WTC11 (cell line): ENCODE measurements at places on chromosomes 16 and 17. TPM values are rescaled to one million over a fixed set of nuclear protein-coding genes. Genes with fewer than 3 reads are reported as not detected.
A peak's percentile ranks its signal among the peaks of the same experiment; 100 is the strongest.

SLFN12 gene
- 12.2 to 12.7 TPM (median 12.4 TPM) in 3 replicates for total RNA-seq

GRCh38 chr17:30519166-30519565 is 42.0 kb downstream of the GOSR1 start:
- no peaks in the 10 kb centered on the region for H3K27me3 ChIP-seq
- H3K4me3 ChIP-seq = no peak overlapping the region
- H3K36me3 ChIP-seq = peaks cover 41% of the 10 kb centered on the region
- DNase-seq = no peak
- H3K4me1 ChIP-seq = no peaks in the 10 kb centered on the region
- H3K27ac ChIP-seq = no peak overlapping the region

DNA sequence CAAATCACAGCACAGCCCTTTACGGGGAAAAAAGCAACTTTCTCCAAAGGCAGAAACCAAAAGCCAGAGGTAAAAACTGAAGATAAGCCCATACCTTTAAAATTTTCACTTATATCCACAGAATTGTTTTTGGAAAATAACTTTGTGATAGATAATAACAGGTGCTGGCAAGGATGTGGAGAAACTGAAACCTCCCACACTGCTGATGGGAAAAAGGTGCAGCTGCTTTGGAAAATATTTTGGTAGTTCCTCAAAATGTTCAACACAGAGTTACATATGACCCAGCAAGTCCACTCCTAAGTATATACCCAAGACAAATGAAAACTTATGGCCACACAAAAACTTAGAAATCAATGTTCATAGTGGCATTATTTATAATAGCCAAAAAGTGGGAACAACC is 12.2 kb downstream of the EFTUD2 start:
- no peak overlapping the region for H3K27ac ChIP-seq
- no peaks in the 10 kb centered on the region for H3K4me1 ChIP-seq
- peaks cover 41% of the 10 kb centered on the region for H3K36me3 ChIP-seq
- H3K4me3 ChIP-seq = no peak overlapping the region

DNA sequence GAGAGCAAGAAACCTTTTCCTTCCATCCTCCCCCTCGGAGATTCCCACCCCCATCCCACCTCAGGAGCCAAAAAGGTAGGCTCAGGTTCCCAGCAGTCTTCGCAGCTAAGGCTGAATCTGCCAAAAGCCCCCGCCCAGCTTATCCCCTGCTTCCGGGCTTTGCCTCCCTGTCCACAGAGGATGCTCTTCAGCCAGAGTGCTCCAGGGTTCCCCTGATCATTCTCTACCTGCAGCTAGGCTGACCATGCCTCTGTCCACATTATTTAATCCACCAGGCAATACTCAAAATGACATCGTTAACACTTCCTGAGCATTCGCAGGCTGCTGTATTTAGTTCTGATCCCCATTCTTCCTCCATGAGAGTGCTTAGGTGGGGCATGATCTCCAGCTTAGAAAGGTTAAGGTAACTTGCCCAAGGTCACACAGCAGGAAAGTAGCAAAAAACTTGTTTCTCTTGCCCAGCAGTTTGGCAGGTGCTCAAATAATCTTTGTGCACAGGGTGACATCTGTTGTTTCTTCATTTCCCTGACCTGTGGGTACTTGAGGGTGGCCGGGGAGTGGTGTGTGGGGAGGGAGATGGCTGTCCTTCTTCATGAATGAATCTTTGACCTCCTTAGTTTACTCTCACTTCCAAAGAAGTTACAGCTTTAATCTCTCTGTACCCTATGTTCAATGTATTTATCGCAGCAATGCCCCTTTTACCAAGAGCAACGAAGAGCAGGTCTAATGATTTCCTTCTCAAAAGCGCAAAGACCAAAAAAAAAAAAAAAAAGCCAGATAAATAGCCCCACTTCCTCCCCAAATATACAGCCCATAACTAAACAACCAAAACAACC is 848 bp upstream of the TBKBP1 start:
- no peak for DNase-seq
- H3K4me3 ChIP-seq = peak overlapping the region; percentile 78
- no peaks in the 10 kb centered on the region for H3K27me3 ChIP-seq
- H3K36me3 ChIP-seq = no peaks in the 10 kb centered on the region
- H3K27ac ChIP-seq = peak overlapping the region; percentile 93
- peaks cover 39% of the 10 kb centered on the region for H3K4me1 ChIP-seq

DNA sequence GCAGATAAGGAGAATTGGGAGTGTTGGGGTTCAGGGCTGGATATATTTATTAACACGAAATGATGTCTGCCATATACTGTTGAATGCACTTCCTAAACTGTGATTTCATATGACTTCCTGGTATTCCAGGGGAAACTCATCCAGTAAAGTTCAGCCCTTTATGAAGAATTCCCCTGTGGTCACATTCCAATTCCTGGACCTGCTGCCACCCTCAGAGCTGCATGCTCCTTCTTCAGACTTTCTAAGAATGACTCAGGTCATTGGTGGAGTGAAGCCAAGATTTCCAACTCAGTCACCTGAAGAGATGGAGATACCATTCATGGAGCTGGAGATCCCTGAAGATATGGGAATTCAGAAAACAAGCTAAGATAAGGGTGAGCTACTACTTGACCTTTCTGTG is 114.2 kb upstream of the TMEM97 start:
- H3K4me3 ChIP-seq = no peak overlapping the region
- H3K36me3 ChIP-seq = peaks cover 4% of the 10 kb centered on the region
- no peak for DNase-seq
- no peaks in the 10 kb centered on the region for H3K27me3 ChIP-seq
- H3K27ac ChIP-seq = no peak overlapping the region

- peak overlapping the region; percentile 71; the same call in 1 of the 2 replicates for H3K27ac ChIP-seq
- H3K27me3 ChIP-seq = no peaks in the 10 kb centered on the region
Measured at GRCh38 chr17:67558740-67559380, 158.9 kb upstream of the NOL11 start.
